ENCODE measurements at places on chromosomes 4 and X.

- DNase-seq = no peak
Observed at GRCh38 chr4:119032921-119033685, 102.5 kb upstream of the MYOZ2 start.

- no peak for DNase-seq
Observed at GRCh38 chr4:8675906-8676305, 83.3 kb downstream of the CPZ start.

DNA sequence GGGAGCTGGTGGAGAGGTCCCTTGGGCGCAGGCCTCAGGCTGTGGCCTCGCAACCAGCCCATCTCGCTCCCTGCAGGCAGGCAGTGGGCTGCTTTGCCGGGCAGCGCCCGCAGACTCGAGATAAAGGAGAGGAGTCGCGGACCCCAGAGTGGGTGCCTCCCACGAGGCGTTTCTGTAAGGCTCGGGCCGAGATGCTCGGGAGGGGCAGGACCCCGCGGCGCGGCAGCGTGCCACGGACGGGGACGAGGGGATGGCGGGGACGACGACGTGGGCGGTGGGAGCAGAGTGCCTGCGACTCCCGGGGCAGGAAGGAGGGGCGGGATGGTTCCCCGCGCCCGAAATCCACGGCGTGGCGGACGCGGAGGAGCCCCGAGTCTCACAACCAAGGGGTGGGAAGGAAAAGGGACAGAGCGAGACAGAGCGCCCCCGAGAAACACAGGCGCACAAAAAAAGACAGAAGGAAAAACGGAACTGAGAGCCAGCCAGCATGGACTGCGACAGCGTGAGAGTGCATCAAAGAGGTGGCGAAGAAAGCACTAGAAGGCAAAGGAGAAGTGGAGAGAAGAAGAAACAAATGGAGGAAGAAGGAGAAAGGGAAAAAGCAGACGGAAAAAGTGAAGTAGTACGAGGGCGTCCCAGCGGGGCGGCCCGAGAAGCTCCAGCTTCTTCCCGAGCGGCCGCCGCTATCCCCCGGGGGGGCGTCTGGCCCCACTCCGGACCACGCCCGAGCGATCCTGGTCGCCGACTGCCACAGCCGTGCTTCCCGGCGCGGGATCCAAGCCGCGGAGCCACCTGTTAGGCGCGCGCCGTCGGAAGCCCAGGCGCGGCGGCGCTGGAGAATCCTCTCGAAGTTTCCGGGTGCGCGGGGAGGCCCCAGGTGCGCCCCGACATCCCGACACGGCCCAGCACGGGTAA, 1.5 kb downstream of the BEND4 start:
- DNase-seq = no peak

DNA sequence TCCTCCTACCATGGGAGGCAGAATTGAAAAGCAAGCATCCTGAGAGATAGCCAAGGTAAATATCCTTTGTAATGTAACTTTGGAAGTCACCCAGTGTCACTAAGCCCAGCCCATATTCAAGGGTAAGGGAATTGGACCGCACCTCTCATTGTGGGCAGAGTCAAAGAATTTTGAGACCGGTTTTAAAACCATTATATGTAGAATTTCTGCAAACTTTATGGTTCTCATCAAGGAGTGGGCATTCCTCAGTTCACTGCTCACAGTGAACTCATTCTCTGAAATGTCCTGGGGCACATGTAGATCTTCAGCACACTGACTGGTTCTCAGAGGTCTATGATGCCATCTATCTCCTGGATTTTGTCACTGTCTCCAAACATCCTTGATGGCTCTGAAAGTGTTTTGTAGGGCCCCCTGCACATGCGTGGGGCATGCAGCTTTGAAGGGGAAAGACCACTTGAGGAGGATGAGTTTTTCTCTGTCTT, 35.3 kb upstream of the CHRNA9 start:
- DNase-seq = no peak

DNA sequence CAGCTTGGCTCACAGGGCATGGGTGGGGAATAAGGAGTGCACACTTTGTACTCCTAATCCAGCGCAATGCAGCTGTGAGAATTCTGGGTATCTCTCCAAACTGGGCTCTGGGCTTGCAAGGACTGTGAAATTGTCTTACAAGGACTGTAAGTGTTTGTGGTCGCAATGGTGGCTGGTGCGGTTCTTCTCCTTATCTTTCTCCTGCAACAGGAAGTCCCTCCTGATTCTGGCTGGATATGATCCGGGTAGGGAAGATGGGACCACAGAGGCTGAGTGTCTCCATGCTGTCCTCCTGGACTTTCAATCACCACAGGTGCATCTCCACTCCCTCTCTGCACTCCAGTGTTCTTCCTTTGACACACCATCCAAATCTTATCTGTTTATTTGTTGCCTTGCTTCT, 55.7 kb upstream of the GYPE start:
- no peak for DNase-seq

DNA sequence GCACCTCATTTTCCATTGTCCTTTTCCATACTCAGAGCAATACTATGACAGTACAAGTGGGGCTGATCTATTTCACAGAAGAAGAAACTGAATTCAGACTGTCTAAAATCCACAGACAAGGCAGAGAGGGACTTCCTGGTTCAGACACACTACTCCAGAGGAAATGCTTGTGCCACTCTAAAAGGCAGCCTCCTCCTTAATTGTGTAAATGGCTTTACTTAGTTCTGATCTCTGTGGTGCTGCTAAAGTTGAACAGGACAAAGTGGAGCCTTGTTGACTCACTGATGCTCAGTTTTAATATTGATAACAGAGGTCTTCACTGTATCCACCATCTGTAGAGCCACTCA, 122.4 kb downstream of the KIT start:
- DNase-seq = no peak

DNA sequence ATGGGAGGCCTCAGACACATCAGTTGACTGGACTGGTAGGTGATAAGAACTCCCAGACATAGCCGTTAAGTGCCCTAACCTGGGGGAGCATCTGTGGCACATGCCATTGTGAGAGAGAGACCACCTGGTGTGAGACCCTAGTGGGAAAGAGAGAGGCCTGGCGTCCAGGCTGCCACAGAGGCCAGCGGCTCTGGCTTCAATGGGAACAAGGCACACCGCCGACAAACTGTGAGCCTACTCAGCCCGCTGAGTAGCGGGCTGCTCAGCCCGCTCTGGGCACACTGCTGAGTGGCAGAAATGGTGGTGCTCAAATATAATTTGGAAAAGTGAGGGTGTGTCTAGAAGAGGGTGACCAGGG, 34.0 kb downstream of the PHKA2 start:
- no peak for DNase-seq

DNA sequence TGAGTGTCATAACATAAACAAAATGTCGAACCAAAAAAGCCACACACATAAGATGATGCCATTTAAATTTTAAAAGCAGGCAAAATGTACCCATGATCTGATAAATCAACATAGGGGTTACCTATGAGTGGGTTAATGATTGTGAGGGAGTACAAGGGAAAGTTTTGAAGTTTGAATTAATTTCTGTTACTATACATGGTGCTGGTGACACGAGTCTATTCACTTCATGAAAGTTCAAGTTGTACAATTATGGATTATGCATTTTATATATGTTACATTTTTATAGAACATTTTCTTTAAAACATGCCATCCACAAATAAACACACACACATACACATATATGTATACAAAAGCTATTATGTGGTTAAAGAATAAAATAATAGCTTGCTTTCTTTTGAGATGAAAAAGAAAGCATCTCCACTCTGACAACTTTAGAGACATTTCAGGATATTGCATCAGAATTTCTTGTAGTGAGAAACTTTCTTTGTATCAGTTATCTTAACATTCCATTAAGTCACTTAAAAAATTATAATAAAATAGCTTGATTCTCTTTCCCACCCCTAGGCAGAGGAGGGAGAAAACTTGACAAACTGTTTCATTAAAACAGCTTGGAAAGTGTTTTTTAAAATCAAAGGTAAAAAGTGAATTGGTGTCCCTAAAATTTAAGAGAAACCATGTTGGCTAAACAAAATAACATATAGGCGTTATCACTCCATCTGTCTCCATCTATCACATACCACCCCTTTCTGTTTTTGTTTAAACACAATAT, 891.8 kb upstream of the NDST4 start:
- DNase-seq = no peak

DNA sequence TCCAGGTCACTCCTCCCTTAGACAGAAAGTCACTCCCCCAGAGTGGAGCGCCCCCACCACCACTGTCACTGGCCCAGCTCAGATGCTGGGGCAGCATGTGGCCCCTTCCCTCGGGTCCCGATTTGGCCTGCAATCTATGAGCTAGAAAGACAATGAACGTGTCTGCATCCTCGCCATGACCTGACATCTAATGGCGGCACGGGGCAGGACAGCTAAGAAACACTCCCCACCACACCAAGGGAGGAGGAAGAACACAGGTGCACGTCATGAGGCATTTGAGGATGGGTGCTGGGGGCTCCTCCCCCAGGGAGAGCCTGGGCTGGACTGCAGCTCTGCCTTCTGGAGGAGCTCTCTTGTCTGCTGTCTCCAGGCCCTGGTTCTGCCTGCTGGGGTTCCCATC, 8.7 kb downstream of the RNF212 start:
- no peak for DNase-seq

- no peak for DNase-seq
Observed at GRCh38 chrX:41538707-41539106, 91.6 kb downstream of the NYX start.

GRCh38 chr4:120064887-120065286, 1.8 kb downstream of the MAD2L1 start:
- no peak for DNase-seq

DNA sequence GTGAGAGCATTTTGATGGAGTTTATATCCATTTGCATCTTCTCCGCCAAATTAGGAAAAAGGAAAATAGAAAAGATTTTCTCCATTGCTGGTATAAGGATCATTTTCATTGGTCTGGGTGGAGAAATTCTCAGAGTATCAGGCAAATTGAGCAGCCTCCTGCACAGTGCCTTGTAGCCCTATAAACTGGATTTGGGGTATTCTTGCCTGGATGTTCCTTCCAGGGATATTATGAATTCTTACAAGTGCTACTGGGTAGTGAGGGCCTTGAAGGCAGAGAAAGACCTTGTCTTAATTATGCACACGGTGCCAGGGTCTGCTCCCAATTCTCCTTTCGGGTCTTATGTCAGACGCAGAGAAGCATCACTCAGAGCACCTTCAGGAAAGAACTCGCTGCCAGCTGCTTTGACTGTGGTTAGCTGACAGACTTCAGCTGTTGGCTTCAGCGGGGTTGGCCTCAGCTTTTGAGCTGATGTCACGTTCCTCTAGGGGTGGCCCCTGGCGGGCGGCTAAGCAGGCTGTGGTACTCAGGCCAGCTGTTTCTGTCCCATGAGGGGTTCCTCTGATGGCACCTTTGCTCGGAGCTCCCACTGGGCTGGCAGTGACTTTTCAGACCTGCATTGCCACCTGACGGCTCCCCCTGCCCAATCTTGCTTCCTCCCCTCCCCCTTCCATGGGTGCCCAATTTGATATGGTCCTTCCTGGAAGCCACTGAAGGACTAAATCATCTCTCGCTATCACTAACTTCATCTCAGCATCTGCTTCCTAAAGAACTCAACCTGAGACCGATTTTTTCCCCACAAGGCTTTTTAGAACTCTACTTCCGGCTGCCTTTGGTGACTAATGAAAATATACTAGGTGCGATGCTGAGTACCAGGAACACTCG, 519.5 kb downstream of the BCOR start:
- DNase-seq = peak; percentile 53

Data from left ventricle myocardium superior (tissue), 1 donor.